Epithelial cell of umbilical artery (primary cell): ENCODE measurements at places on chromosomes 1 and 21. TPM values are rescaled to one million over a fixed set of nuclear protein-coding genes. Genes with fewer than 3 reads are reported as not detected.

Gene ADAM30
- total RNA-seq: not detected in 2 replicates

Gene F3
- total RNA-seq: 0.91 and 2.3 TPM in 2 replicates

Gene FCER1G
- total RNA-seq: not detected in 2 replicates

Gene CCDC185
- under 0.01 TPM in 1 of 2 replicates, not detected in the other for total RNA-seq

Gene CFH
- 27.0 and 72.8 TPM in 2 replicates for total RNA-seq

Gene C4BPB
- total RNA-seq: 0.32 TPM in 1 of 2 replicates, not detected in the other

Gene POFUT2
- 17.9 and 25.0 TPM in 2 replicates for total RNA-seq

Gene CYP4Z1
- total RNA-seq: not detected in 2 replicates
